Anterior cingulate cortex (tissue), 58 donors: ENCODE measurements at places on chromosomes 4 and X.

- DNase-seq, result peak; percentile 36
Measured at GRCh38 chr4:76198411-76199237, 15.0 kb downstream of the SCARB2 start.

- DNase-seq, result no peak
Measured at GRCh38 chr4:161419822-161420221, 744.0 kb downstream of the FSTL5 start.

DNA sequence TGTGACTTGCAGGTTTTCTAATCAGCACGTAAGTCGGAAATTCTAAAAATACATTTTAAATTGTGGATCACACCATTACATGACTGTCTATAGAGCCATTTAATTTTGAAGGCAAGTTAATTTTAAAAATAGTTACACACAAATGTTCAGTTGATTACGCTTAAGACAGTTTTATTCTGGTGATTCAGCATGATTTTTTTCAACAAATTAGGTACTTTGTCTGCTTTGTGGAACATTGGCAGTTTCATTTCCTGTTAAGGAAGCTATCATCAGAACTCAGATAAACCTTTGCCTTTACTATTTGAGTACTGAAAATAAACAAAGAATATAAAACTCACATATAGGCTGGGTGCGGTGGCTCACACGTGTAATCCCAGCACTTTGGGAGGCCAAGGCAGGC lies 19.5 kb downstream of the SAT1 start:
- DNase-seq, result no peak

- no peak for DNase-seq
Measured at GRCh38 chr4:96352051-96352517, 512.2 kb downstream of the PDHA2 start.

DNA sequence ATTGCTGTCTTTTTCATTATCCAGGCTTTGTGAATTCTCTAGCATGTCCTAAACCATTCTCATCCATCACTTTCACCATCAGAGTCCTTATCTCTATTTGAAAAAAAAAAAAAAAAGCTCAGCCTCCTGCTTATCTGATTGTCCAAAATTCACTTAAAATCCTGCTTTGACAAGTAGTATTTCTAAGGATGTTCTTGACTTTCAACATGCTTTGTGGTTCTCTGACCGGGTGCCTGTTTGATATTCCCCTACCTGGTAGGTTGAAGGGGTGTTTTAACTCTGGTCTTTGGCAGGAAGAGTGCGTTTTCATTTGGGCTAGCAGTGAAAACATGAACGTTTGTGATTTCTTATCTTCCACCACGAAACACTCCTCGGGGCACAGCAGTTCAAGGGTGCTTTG lies 17.3 kb upstream of the BBS12 start:
- no peak for DNase-seq

DNA sequence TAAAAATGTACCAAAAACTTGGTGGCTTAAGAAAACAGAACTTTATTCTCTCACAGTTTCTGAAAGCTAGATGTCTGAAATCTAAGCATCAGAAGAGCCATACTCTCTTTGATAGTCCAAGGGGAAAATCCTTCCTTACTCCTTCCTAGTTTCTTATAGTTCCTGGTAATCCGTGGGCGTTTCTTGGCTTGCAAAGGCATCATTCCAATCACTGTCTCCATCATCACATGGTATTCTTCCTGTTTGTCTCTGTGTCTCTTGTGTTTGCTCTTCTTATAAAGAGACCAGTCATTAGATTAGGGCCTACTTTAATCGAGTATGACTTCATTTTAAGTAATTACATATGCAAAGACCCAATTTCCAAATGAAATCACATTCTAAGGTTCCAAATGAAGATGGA lies 118.9 kb upstream of the FSTL5 start:
- DNase-seq, result no peak

DNA sequence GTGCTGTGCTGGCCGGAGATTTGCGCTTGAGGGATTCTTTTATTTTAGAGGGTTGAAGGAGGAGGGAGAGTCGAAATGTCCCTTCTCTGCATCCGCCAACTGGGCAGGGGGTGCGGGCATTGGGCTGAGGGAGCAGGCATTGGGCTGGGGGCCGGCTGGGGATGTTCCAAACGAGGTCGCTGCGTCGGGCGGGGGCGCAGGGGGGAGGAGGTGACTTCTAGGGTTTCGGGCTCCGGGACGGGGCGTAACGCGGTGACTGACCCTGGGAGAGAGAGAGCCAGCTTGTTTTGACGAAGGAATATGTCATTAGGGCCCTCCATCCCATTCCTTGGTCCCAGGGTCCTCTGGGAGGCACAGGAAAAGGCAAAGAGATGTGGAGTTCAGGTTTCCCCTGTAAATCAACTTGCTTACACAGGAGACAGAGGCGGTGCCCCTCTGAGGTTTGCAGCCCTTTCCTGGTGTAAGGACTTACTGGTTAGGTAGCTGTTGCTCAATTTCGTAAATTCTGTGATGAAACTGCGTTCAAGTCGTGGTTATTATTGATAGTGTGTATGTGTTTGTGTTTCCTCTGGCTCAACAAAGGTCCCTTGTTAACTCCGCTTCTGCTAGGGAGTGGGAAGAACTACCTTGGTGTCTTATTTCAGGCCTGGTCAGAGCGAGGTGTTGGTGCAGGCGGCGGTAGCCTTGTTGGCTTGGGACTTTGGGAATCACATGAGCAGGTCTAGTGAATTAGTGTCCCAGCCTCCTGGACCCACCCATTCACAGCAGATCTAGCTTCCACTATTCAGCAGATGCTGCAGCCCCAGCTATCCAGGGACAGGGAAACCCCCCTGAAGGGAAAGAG lies 716 bp downstream of the FHIP1A start:
- no peak for DNase-seq

- DNase-seq, result no peak
Measured at GRCh38 chrX:134373736-134374135, 86.2 kb upstream of the HPRT1 start.

- no peak for DNase-seq
Measured at GRCh38 chr4:7529368-7530080, 94.8 kb upstream of the PSAPL1 start.

- no peak for DNase-seq
Measured at GRCh38 chr4:85637778-85638177, 162.8 kb downstream of the ARHGAP24 start.

DNA sequence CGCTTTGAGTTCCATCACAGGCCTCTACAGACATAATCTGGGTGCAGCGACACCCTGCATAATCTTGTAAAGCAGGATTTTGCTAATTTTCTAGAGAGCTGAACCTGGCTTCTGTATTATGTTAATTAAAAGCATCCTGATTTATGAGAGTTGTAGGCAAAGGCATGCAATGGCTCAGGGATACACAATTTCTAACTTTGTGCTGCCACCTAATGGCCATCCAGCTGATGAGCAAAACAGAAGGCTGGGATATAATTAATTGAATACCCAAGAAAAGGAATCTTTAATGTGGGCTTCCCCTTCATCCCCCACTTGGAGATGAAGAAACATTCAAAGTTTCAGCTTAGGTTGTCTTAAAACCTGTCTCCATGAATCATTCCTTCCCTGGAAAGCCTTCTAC lies 78.1 kb downstream of the BMP15 start:
- peak; percentile 0 for DNase-seq

- DNase-seq, result no peak
Measured at GRCh38 chrX:14963447-14964236, 90.4 kb downstream of the MOSPD2 start.

GRCh38 chr4:26731351-26732035 lies 129.1 kb upstream of the STIM2 start:
- no peak for DNase-seq

GRCh38 chr4:143406523-143406922 lies 69.8 kb downstream of the GAB1 start:
- DNase-seq, result no peak

DNA sequence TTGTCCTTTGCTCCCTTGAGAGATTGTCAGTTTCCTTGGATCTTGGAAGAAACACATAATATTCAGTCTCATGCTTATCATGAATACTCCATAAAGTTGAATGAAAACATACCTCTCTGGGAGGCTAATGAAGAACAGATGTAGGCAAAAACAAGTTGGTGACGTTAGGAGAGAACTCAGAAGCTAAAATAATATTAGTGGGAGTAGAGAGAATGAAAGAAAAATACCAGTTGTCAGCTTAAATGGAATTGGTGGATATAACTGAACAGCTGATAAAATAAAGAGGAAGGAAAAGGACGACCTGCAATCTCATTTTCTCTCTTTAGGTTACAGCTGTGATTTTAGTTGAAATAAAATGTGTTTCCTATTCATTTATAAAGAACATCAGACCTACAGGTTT lies 124.8 kb downstream of the SNCA start:
- DNase-seq, result no peak

DNA sequence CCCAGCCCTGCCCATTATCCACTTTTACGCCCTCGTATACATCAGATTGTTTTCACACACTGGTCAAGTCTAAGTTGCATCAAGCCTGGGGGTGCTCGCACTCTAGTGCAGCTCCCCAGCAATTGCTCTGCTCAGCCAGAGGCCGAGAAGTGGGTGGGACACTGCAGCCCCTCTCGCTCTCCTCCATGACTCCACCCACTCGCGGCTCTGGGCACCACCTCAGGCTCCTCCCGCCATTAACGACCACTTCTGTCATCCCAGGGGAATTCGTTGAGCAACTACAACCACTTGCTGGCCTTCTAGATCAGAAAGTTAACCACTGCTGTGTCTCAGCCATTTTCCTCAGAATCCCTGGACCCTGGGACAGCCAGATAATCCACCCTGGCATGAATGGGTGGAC lies 53.6 kb downstream of the ETNPPL start:
- no peak for DNase-seq

GRCh38 chr4:2570551-2571222 lies 34.2 kb downstream of the FAM193A start:
- no peak for DNase-seq

DNA sequence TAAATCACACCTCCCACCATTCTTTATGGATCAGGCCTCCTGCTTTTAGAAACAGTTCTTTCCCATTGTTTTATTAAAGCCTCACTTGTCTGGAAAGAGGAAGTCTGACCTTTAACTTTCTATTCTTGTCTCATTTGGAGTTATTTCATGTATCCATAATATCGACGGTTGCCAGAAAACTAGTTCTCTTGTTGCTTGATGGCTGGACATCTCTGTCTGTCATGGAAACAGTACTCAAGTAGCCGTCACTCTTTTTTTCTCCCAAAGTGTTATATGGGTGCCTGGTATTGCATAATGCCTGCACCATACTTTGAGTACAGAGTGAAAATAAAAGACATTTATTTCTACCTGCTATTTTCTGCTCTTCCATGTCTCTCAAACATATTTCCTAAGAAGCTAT lies 61.4 kb downstream of the PHEX start:
- no peak for DNase-seq

DNA sequence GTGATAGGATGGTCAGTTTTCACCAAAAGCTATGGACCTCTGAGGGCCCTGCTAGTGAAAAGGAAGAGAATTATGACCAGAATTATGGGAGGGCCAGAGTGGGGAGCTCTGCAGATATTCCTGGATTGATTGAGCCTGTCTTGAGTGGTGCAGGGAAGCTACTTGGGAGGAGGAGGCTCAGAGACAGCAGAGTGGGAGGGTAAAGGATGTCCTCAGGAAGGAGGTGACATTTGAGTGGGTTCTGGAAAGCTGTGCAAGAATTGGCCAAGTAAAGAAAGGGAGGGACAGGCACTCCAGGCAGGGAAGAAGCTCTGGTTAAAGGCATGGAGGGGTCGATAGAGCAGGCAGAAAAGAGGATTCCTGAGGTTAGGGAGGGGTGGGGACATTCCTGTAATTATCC lies 24.1 kb downstream of the RNF4 start:
- DNase-seq, result no peak

GRCh38 chr4:76539979-76540378 lies 105.0 kb downstream of the SHROOM3 start:
- no peak for DNase-seq

DNA sequence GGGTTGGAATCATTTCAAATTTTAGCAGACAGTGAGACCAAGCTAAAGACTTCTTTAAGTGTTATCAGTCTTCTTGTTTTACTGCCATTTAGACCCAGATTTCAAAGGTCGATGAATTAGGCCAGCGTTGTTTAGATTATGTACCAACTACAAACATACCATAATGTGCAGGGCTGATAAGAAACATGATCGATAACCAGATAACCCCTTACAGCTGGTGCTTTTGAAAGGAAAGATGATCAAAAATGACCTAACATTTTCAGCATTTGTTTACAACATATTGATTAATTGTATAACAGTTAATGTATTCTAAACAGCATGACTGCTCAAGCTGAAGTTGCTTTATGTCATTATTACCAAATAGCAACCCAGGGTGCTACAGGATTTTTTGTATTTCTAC lies 400.4 kb upstream of the FAM241A start:
- DNase-seq, result no peak

DNA sequence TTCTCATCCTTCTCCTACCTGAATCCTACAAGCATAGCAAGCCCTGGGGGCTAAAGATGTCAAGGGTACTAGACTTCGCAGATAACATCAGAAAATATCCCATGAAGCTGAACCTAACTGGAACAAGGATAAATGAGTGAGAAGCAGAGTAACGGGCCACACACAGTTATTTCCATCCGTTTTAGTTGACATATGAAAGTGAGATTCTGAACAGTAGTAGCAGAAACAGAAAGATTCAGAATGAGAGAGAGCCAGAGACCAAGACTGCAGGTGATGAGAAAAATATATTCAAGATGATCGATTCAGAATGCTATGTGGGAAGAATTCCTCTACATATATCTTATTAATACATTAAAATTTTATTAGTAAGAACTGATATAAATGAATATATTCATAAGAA lies 165.1 kb downstream of the TSPAN5 start:
- no peak for DNase-seq

GRCh38 chr4:69470561-69470960 lies 25.1 kb downstream of the UGT2B4 start:
- DNase-seq, result no peak

- DNase-seq, result no peak
Measured at GRCh38 chrX:130539721-130540321, 138.0 kb downstream of the RBMX2 start.

GRCh38 chr4:26964994-26965393 lies 104.4 kb downstream of the STIM2 start:
- DNase-seq, result no peak

- no peak for DNase-seq
Measured at GRCh38 chr4:94369046-94369445, 26.4 kb upstream of the HPGDS start.

DNA sequence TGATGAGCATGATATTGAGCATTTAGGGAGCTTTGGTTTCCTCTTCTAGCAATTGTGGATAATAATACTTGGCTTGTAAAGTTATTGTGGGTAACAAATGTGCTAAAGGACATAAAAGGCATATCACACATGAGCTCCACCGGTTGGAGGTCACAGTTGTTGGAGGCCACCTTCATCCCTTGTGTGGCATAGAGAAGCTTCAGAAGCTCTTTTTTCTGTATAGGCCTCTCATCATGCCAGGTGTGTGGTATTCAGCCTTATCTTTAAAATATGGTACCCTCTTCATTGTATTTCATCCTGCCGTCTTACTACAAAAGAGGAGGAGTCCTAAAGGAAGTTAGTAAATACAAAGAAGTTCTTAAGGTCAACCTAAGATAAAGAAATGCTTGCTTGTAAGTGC lies 66.4 kb downstream of the HMGB2 start:
- no peak for DNase-seq

GRCh38 chr4:1655081-1655480 lies 29.0 kb downstream of the FAM53A start:
- DNase-seq, result no peak

- DNase-seq, result peak; percentile 27
Measured at GRCh38 chrX:154396973-154397887, 947 bp upstream of the RPL10 start.
